Stimulated activated CD8-positive, alpha-beta memory T cell treated with anti-CD3 and anti-CD28 coated beads, Interleukin-7, amount 100 ng/mL, for 4 hours (primary cell): ENCODE measurements at places on chromosomes 1 and 21.

DNA sequence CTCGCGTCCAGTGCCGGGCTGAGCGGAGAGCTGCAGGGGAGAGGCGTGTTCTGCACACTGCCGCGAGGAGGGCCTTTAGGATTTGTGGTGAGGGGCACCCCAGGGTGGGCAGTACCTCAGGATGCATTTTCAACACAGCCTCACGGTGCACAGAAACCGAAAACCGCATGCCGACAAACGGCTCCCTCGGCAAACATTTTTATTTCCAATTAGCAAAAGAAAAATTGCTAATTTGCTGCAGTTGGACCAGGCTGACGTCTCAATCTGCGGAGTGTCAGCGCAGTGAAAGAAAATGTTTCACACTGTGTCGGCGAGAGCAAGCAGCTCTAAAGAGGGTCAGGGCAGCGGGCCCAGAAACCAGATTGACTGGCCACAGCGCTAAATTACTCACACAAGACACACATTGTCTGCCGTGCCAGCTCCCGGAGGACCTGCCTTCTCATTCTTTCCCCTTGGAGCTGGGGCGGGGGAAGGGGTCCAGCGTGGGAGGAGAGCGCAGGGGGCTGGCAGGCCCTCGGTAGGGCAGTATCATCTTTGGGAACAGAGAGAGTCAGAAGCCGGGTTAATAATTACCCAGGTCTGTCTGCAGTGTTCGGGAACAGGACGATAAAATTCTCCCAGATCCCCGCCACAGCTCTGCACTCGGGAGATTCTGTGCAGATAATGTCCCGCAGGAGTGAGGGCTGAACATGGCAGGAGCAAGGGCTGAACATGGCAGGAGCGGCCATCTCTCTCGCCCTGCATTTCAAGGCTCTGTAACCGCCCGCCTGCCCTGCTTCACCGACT lies 150.2 kb downstream of the PRDM16 start:
- no peak for DNase-seq

- no peak for DNase-seq
These were observed 233.1 kb downstream of the PTPRU start for GRCh38 chr1:29469457-29469856.

DNA sequence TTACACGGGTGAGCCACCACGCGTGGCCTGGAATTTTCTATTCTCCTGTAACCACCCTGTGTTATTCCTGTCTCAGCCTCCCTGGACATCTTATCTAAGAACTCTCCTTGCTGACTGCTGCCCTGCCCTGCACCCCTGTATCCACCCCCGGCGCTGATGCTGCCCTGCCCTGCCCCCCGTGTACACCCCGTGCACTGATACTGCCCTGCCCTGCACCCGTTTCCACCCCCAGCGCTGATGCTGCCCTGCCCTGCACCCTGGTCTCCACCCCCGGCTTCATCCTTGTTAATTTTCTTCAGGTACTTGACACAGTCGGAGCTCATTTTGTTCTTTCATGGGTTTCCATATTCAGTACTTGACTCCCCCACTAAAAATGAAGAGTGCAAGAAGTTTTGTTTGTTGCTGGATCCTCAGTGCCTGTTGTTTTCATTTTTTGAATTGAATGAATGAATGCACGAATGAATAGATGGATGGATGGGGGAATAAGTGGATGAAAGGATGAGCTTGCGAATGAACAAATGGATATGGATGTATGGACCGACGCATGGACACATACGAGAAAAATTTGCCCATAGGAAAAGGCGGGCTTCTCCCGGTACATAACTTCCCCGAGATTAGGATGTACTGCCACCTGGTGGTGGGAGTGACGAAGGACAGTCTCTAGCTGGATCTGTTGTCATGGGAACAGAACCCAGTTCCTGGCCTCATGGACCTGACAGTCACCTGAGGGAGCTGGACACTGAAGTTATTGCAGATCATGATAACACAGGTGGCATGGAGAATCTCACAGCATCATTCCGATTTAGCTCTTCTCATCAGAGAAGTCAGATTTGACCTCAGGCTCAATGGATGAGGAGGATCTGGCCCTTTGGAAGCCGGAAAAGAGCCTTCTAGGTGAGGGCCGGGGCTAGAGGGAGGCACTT lies 14.9 kb downstream of the AADACL4 start:
- peak; percentile 48 for DNase-seq

DNA sequence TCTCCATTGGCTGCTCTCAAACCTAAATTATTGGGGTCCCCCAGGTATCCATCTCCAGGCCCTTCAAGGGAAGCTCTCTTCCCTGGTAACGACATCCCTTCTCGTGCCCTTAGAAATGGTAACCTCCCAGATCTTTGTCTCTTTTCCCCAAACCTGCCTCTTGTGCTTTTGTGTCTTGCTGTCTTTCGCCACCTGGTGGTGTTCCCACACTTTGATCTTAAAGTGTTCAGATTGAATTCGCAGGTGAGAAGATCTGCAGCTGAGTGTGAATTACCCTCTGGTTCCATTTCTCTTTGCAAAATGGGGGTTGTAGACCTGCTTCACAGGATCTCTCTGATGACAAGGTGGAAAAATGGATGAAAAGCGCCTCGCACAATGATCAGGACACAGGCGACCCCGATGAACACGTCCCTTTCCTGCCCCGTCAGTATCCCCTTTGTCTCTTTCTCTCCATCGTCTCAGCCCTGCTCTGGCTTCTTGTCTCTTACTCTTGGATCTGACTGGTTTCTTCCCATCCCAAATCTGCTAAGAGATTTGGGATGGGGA lies 53.1 kb downstream of the DOP1B start:
- DNase-seq: peak; percentile 12

DNA sequence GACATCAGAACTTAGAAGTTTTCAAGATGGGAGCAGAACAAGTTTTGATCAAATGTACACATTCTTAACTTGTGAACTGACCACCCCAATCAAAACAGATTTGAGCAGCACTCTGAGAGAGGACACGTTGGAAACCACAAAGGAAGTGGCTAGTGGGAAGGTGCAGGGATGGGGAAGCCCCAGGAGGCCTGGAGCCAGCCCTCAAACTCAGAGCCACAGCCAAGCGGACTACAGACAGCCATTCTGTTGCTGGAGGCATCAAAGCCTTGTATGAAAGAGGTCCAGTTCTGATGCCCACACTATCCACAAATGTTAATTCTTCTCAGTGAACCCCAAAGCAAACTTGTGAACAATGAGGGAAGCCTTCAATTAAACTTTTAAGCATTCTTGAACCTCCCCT lies 143.6 kb upstream of the RAB4A start:
- DNase-seq: no peak

DNA sequence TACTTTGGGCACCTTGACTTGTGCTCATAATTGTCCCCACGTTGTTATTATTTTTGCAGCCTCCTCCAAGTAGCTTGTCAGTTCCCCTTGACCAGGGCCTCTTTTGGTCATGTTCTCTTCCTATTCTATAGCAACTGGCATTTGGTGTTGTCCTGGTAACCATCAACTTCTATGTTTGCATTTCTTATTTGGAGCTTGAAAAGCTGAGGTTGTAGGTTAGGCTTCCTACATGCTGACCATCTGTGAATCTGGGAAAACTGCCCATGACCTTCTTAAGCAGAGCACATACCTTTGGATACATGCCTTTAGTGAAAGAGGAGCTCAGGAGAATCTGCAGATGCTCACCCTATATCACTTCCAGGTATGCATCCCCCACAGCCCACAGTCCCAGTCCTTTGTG lies 160.8 kb downstream of the HHAT start:
- no peak for DNase-seq

DNA sequence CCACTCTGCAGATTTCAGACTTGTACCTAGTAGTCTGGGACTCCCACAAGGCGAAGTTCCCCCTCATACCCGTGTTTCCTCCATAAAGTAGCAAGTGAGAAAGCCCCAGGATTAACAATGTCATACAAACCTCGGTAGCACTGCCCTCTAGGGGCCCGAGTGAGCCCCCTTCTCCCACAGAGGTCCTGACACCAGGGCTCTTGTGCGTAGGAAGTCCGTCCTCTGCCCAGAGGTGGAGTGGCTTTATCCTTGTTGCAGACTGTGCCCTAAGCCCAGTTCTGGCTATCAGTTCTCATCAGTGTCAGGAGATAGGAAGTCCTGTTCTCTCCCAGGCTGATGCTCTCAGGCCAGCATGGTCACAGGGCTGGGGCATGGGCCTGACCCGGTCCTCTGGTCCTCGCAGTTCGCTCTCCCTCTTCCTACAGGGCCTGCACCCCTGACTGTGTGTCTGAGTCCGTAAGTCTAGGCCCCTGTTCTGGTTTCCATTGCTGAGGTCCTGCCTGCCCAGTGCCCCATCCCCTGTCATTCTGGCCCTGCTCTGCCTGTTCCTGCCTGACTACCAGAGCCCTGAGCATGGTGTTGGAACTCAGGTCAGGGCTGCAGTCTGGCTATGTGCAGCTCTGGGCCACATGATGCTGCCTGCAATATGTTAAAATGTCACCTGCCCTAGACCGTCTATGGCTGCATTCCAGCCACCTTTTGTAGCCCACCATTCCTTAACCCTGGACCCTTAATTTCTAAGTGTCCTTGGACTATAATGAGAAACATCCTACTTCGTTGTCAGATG lies 285.6 kb downstream of the ASTN1 start:
- DNase-seq: no peak

GRCh38 chr1:225044258-225044657 lies 114.8 kb downstream of the DNAH14 start:
- no peak for DNase-seq

DNA sequence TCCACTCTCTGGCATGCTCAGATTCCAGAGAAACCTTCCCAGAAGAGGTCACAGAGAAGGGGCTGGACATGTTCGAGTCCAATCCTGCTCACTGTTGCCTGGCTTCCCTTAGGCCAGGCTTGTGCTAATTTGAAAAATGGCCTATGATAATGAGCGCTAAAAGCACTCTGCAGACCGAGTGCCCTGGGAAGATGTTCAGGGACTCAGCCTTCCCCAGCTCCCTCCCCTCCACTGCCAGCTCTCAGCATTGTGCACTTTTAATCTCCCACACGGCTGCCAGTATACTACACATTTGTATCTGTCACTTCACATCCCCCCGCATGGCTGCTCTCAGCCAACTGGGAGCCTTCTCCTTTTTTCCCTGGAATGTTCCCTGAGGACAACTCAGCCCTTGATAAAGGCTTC lies 24.1 kb downstream of the FAM163A start:
- no peak for DNase-seq

GRCh38 chr1:150820730-150821512 lies 12.9 kb upstream of the CTSK start:
- DNase-seq: no peak

DNA sequence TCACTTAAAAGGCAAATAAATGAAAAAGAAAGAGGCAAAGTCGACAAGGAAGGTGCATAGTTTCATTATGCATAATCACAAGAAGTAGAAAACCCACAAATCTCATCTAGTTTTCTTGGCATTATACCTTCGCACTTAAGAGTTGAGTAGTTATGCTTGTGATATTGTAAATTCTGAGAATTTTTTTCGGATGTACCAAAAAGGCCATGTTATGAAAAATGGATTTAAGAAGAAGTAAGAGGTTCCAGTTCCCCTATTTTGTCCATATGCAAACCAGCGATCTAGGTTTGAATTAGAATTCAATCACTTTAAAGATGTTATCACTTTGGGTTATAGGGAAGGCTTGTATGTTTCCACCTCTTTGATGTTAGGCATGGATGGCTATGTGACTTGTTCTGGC lies 7.9 kb upstream of the ERICH3 start:
- DNase-seq: no peak

DNA sequence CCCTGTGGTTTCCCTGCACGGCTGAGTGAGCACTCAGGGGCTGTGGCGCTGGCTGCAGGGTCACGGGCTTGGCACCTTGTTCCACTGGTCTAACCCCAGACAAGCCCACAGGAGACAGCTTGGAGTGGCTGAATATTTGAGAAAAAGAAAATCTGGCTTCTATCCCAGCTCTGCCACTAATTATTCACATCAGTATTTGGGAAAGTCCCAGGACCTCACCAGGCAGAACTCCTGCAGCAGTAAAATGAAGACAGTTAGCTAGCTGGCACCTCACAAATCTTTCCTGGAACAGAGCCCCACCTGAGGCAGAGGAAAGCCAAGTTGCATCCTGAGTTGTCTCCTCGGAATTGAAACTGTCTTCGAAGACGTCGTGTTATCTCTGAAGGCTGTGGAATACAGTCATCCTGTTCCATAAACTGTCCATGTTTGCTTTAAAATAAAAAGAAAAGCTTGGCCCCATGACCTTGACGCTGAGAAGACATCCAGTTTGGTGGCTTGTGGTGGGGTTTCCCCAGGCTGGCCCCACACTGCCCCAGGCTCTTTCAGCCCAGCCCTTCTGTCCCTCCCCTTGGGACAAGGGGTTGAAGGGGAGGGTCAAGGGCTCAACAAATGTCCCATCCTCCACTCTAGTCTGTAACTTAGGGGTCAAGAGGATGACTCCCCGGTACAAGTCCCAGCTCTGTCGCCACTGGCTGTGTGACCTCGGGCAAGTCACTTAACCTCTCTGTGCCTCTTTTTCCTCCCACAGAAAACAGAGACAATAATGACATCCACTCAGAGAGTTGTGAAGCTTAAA lies 93.8 kb upstream of the TMPRSS2 start:
- DNase-seq: no peak

DNA sequence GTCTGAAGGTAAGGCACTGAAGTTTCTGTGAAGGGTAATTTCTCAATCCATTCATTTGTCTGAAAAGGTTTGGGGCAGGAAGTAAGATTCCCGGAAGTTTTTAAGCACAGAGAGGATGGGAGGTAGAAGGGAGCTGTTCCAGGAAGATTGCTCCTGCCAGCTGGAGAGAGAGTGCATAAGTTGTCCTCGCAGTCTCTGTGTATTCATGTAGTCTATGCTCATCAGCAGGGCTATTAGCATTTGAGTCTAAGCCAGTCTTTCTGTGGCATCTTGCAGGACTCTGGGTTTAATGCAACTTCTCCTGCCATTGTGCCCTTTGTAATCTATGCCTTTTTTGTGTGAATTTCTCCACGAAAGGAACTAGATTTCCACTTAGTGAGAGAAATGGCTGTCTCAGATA lies 140.8 kb upstream of the FGGY start:
- no peak for DNase-seq

DNA sequence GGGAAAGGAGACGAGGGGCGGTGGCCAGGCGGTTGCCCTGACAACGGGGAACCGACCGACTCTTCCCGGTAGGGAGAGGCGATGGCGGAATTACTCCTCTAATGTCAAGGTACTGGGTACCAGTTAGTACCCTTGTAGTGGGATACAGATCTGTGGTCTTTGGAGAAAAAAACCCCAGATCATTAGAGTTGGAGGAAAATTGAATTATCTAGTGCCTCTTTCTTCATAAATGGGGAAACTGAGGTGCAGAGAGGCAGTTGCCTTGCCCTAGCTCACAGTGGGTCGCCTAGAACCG lies 545 bp upstream of the PEF1 start:
- DNase-seq: no peak

DNA sequence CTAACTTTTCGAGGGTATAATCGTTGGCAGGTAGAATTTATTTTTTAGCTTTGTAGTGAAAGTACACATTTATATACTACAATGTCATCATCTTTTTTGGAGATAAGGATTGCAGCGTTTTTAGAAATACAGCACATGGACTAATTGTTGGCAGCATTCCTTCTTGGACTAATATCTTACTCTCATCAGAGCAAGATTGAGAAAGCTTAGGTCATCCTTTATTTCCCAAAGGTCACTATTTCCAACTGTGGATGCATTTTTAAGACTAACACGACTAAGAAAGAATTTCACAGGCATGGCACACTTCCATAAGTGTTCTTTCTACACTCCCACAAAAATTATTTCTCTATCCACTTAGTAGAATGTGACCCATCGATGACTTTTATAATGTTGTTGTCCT lies 732.3 kb downstream of the NCAM2 start:
- DNase-seq: no peak

- DNase-seq: no peak
These were observed 953.2 kb downstream of the BRINP3 start for GRCh38 chr1:189524501-189524900.
